ENCODE measurements at places on chromosomes 2 and 18.
A peak's percentile ranks its signal among the peaks of the same experiment; 100 is the strongest.

DNA sequence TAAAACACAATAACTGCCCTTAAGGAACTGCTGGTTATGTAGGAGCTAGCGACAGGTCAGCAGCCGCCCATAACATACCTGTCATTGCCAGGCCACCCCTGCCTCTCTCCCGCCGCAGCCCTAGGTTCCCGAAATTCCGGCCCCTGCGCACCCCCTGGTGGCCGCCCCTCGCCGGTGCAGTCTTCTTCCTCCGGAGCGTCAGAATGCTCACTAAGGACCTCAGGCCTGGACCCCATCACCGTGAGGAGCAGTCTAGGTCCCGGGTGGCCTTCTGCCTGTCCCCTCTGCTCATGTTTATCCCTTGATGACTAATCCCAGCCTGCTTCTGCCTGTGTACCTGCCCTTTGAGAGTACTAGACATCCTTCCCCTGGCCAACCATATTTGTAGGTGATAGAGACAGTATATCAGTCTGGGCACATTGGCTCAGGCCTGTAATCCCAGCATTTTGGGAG lies 115.7 kb upstream of the SLC1A4 start:
- H3K27ac ChIP-seq, result no peak overlapping the region
- H3K27me3 ChIP-seq, result no peaks in the 10 kb centered on the region
- peak overlapping the region; percentile 32 for H3K4me3 ChIP-seq
- no peaks in the 10 kb centered on the region for H3K36me3 ChIP-seq

DNA sequence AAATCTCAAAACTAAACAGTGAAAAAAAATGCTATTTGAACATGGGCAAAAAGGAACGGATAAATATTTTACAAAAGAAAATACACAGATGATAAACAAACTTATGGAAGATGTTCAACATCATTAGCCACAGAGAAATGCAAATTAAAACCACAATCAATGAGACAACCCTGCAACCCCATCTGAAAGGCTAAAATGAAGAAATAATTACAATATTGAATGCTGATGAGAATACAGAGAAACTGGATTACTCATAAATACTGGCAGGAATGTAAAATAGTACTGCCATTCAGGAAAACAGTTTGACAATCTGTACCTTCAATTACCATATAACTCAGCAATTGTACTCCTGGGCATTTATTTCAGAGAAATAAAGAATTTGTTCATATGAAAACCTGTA lies 193.1 kb upstream of the UBE2E3 start:
- no peaks in the 10 kb centered on the region for H3K4me1 ChIP-seq
- H3K27ac ChIP-seq, result no peak overlapping the region
- no peak overlapping the region for H3K4me3 ChIP-seq
- DNase-seq, result no peak

DNA sequence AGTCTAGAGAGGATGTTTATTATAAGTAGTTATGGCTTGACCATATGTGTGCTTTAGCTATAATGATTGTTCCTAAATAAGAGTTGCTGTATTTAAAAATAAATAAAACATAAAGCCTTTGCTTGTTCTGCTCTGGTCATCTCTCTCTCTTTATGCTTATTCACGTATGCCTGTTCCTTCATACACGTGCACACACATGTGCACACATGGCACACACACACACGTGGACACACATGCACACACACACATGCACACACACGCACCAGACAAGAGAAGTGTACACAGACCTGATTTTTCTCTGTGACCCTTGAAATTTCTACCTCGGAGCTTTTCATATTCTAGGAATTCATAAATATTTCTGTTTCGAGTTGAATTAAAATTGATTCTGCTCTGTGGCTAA lies 658.2 kb upstream of the SALL3 start:
- H3K4me3 ChIP-seq, result no peak overlapping the region
- no peak for DNase-seq
- no peaks in the 10 kb centered on the region for H3K36me3 ChIP-seq
- no peaks in the 10 kb centered on the region for H3K4me1 ChIP-seq
- H3K27ac ChIP-seq, result no peak overlapping the region

GRCh38 chr2:238921259-238921658 lies 73.4 kb downstream of the TWIST2 start:
- H3K27me3 ChIP-seq, result peaks cover 5% of the 10 kb centered on the region
- no peaks in the 10 kb centered on the region for H3K36me3 ChIP-seq
- no peak overlapping the region for H3K4me3 ChIP-seq
- no peak for DNase-seq
